Left ventricle myocardium superior (tissue), 1 donor: ENCODE measurements at places on chromosomes 13 and 19.

DNA sequence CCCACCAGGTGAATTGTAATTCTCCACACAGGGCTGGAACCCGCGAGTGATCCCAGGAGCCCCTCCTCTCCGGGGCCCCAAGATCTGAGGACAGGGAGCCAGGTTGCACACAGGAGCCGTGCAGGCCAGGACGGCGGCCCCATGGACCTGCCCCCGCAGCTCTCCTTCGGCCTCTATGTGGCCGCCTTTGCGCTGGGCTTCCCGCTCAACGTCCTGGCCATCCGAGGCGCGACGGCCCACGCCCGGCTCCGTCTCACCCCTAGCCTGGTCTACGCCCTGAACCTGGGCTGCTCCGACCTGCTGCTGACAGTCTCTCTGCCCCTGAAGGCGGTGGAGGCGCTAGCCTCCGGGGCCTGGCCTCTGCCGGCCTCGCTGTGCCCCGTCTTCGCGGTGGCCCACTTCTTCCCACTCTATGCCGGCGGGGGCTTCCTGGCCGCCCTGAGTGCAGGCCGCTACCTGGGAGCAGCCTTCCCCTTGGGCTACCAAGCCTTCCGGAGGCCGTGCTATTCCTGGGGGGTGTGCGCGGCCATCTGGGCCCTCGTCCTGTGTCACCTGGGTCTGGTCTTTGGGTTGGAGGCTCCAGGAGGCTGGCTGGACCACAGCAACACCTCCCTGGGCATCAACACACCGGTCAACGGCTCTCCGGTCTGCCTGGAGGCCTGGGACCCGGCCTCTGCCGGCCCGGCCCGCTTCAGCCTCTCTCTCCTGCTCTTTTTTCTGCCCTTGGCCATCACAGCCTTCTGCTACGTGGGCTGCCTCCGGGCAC, 3.9 kb downstream of the FFAR1 start:
- DNase-seq: peak; percentile 20

- DNase-seq: no peak
Measured at GRCh38 chr13:50629966-50630365, 213.5 kb downstream of the DLEU7 start.

GRCh38 chr13:100738176-100738855, 63.7 kb upstream of the TMTC4 start:
- DNase-seq: no peak

DNA sequence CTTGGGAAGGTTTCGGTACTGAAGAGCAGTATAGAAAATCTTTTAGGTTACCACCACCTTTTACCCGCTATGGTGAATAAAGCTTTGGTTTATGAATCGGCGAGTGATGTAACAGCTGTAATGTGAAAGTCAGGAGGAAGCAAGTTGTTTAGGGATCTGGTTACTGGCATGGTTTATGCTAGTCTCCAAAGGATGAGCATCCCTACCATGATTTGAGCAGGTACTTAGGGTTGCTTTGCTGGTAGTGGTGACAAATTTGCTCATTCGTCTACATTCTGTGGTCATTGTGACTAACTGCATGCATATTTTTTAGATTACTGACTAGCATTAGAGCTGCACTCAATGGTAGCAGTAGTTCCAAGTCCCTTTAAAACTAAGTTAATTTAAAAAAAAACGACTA, 104.1 kb downstream of the FRY start:
- no peak for DNase-seq

DNA sequence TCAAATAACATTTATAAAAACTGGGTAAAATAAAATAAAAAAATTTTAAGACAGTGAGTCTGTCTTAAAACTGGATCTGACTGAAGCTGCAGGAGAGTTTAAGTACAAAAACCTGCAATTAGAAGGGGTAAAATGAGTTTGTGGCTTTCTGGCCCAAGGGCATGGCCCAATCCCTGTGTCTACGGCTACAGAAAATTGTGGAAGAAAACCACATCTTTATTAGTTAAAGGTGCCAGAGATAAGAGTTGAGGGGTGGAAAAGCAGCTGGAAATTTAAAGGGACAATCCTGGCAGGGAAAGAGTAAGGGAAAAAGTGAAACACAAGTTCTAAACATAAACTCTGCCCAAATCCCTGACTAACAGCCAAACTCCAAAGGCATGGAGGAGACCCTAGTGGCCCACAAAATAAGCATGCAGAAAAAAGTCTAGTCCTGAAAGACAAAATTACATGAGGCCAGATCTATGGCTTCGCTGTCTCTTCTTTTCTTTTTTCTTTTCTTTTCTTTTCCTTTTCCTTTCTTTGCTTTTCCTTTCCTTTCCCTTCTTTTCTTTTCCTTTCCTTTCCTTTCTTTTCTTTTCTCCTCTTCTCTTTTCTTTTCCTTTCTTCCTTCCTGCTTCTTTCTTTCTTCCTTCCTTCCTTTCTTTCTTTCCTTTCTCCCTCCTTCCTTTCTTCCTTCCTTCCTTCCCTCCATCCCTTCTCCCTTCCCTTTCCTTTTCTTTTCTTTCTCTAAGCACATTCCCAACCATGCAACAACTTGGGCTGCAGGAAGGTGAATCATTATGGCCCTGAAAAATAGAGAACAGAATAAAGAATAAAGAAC, 23.5 kb upstream of the DLEU7 start:
- no peak for DNase-seq

DNA sequence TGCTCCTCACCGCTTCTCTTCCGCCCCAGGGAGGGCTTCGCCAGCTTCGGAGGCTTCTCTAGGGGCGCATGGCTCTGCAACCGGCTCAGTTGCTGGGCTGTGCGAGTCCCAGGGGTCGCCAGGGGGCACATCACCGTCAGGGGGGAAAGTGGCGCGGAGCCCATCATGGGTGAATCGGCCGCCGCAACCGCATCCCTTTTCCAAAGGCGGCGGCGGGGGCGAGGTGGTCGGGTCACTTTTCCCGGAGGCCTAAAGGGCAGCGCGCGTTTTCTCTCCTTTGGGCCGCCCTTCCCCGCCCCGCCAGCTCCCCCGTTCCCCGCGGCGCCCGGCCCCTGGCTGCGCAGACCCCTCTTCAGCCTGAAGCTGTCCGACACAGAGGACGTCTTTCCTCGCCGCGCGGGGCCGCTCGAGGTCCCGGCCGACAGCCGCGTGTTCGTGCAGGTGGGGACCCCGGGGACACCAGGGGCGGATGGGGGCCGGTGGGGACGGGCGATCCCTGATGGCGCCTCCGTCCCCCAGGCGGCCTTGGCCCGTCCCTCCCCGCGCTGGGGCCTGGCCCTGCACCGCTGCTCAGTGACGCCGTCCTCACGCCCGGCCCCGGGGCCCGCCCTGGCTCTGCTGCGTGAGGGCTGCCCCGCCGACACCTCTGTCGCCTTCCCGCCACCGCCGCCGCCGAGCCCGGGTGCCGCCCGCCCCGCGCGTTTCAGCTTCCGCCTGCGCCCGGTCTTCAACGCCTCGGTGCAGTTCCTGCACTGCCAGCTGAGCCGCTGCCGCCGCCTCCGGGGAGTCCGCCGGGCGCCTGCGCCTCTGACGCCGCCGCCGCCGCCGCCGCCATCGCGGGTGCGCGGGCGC, 1.7 kb downstream of the TGFBR3L start:
- DNase-seq: peak; percentile 54

- DNase-seq: no peak
Measured at GRCh38 chr13:96769874-96770273, 224.4 kb downstream of the OXGR1 start.

- no peak for DNase-seq
Measured at GRCh38 chr19:12828494-12828893, 5.9 kb downstream of the RTBDN start.

GRCh38 chr13:83940742-83941141, 58.5 kb upstream of the SLITRK1 start:
- no peak for DNase-seq

GRCh38 chr19:31516756-31517155, 167.5 kb upstream of the TSHZ3 start:
- no peak for DNase-seq

GRCh38 chr13:23007426-23007825, 173.4 kb upstream of the SGCG start:
- DNase-seq: peak; percentile 54

DNA sequence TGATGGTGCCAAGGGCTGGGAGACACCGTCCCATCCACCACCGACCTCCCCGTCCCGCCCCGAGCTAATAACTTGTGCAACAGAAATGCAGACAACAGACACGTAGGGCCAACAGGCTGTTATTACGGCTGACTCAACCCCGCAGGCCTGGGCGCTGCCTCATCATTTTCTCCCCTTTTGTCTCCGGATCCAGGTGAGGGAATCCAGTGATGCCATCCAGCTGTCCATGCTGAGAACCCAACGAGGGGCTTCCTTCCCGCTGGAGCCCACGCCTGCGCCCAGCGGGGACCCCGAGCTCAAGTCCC, 6.4 kb upstream of the DIRAS1 start:
- DNase-seq: no peak

GRCh38 chr13:39982745-39983144, 327.3 kb downstream of the COG6 start:
- DNase-seq: no peak

GRCh38 chr13:103255587-103256301, 189.5 kb upstream of the SLC10A2 start:
- no peak for DNase-seq

- DNase-seq: no peak
Measured at GRCh38 chr13:21544515-21544914, 59.5 kb downstream of the MICU2 start.

GRCh38 chr13:23715092-23715761, 145.0 kb downstream of the TNFRSF19 start:
- no peak for DNase-seq

GRCh38 chr19:38370299-38370698, 4.1 kb upstream of the PSMD8 start:
- DNase-seq: no peak

GRCh38 chr13:32504876-32505275, 33.7 kb downstream of the N4BP2L2 start:
- DNase-seq: no peak

DNA sequence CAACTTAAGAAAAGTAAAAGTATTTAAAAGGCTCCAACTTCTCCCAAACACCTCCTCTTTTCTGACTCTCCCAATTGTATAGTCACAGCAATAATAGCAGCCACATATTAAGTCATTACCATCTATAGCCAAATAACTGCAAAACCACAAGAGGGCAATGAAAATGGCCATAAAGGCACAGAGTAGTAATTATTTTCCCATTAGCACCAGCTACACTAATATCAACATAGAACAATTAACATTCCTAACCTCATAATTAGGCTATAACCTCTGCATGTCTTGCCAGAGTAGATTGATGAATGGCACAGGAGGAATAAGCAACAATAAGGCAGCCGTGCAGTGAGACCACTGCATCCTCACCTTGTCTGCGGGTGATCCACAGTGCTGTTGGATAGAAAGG, 226.4 kb upstream of the SERP2 start:
- DNase-seq: no peak

DNA sequence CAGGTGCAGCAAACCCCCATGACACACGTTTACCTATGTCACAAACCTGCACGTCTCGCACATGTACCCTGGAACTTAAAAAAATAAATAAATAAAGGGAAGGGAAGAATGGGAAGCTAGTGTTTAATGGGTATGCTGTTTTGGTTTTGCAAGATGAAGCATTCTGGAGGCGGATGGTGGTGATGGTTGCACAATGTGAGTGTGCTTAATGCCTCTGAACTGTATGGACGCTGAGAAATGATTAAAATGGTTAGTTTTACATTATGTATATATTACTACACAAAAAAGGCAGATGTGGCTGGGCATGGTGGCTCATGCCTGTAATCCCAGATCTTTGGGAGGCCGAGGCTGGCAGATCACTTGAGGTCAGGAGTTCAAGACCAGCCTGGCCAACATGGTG, 17.8 kb downstream of the NFILZ start:
- DNase-seq: no peak

DNA sequence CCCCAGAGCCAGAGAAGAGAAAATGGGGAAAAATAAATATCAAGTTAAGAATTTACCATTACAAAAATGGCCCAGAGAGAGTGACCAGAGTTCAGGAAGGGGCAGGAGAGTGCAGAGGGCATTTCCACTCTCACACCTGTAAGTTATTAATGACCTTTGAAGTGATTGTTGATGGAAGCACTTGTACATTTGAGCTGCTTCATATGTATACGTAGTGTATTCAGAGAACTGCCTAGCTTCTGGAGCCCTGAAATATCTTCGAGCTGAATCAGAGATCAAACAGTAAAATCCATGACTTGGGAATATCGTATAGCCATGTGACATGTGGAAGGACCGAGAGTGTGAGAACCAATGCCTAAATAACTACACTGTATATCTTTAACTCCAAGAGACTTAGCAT, 49.2 kb upstream of the PCCA start:
- no peak for DNase-seq

DNA sequence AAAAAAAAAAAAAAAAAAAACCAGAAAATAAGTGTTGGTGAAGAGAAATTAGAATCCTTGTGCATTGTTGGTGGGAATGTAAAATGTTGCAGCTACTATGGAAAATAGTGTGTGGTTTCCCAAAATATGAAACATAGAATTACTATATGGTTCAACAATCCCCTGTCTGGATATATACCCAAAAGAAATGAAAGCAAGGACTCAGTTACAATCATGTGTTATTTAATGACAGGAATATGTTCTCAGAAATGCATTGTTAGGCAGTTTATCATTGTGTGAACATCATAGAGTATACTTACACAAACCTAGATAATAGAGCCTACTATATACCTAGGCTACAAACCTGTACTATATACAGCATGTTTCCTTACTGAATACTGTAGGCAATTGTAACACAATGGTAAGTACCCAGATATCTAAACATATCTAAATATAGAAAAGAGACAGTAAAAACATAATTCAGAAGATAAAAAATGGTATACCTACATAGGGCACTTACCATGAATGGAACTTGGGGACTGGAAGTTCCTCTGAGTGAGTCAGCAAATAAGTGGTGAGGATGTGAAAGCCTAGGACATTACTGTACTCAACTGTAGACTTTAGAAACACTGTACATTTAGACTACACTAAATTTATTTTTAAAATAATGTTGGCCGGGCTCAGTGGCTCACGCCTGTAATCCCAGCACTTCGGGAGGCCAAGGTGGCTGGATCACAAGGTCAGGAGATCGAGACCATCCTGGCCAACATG, 25.7 kb upstream of the SLC7A1 start:
- DNase-seq: no peak

- no peak for DNase-seq
Measured at GRCh38 chr13:46489586-46490023, 63.4 kb upstream of the LRCH1 start.

GRCh38 chr19:16542910-16543472, 754 bp upstream of the CHERP start:
- DNase-seq: no peak

DNA sequence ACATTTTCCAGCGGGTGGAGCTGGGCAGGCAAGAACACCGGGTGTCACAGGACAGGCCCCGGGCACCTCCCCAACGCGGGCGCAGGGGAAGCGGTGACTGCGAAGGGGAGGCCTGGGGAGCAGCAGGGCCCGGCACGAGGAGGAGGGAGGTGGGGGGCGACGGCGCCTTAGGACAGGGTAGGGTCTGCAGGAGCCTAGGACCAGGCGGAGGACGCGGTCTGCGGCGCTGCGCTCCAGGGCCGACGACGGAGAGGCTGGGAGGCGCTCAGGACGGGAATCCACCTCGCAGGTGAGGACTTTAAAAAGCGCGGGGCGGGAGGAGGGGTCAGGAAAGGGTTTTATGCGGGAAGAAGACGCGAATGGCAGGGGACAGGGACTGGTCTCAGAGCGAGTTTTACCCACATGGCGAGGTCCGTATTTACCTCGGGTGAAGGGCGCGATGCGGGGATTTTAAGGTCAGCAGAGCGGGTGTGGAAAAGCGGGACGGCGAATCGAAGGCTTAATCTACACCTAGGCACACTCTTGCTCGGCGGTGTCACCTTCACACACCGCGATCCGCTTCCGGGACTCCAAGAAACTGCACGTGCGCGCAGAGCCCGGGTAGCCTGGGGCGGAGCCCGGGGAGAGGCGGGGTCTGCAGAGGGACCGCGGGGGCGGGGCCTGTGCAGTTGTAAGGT, 13.5 kb downstream of the ERVV-2 start:
- DNase-seq: peak; percentile 74

GRCh38 chr19:17972230-17972629, 5.3 kb downstream of the KCNN1 start:
- no peak for DNase-seq
